Anterior cingulate cortex (tissue), 58 donors: ENCODE measurements at places on chromosomes 4 and X.

- DNase-seq: no peak
These were observed 8.8 kb downstream of the FSTL5 start for GRCh38 chr4:162154862-162155540.

DNA sequence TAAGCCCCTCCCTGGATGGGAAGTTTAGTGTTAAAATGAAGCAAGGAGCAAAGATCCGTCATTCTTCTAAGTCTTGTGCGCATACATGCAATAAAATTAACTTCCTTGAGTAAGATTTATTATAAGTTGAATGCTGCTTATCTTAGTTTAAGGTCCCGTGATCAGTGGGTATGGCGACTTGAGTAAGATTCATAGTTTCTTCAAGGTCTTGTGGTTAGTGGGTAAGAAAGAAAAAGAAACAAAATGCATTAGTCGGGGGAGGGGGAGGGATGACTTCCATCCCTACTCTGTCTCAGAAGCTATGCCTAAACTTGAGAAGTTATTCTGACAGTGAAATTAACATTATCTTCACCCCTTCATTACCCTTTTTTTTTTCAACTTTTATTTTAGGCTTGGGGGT lies 127.3 kb upstream of the MAGEB16 start:
- no peak for DNase-seq

DNA sequence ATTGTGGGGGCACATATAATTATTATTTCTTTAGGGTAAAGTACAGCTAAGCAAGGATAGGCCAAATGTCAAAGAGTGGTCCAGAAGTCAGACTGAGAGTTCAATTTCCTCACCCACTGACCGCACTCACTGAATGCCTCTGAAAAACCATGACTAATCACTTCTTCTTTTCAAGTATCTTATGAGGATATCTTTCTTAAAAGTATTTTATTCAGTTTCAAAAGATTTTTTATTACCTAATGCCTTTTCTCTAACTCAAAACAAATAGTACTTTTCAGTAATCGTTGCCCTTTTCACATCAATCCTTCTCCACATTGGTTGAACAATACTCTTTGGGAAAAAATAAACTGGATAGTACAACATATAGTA lies 61.7 kb upstream of the CAMK2D start:
- DNase-seq: no peak

GRCh38 chr4:174930895-174931294 lies 12.7 kb downstream of the ADAM29 start:
- no peak for DNase-seq

DNA sequence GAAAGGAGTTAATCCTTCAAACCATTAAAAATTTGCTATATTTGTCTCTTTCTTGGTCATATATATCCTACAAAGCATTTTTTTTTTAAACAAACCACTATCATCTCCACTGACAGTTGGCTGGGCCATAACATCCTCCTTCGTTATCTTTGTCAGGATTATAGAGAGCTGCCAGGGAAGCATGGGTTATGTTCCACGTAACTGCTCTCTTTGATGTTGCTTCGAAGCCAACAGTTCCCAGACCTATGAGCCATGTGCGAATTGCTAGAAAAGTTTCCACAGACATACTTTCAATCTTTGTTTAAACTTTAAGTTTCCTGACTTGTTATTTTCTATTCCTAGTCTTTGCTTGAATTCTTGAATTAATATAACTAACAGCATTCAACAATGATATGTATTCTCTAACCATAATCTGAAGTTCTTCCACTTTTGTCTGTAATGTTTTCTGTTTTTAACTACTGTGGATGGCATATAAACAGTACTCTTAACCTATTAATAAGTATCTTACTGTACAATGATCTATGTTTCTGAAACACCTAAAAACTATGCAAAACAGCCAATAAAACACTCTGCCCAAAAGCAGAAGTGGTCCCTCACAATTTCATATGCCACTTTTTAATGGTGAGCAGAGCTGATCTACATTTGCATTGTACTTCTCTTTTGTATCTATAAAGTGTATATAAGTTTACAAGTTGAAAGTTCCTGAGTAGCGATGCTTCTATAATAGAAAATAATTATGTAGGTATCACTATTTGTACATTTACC lies 37.9 kb downstream of the EREG start:
- DNase-seq: no peak

GRCh38 chrX:94524867-94525266 lies 850.9 kb downstream of the FAM133A start:
- DNase-seq: no peak

DNA sequence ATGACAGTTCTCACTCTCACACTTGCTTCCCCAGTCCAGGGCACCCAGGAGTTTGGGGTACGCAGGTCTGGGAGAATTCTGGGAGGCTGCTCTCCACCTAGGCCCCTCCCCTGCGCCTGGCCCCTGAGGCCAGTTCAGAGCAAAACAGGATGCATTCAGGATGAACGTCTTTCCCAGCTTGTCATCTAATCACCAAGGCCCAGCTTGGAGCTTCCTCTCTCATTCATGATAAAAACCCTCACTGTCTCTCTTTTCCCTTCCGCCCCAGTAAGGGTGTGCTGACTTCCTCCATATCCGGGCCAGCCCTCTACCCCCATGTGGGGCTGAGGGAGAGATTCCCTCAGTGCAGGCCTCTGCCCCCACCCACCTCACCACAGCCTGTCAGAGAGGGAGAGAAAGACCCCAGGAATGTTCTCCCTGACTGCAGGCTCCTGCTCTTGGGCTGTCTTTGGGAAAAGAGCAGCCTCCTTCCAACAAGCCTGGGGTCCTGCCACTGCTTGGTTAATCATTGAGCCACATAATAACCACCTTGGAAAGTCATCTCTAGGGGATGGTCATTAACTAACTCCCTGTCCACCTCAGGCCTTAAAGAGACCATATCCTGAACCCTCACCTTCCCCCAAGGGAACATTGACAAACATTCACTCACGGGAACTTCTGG lies 50.1 kb downstream of the STARD8 start:
- no peak for DNase-seq
